ENCODE measurements at places on chromosomes 13 and 19.

- no peak for DNase-seq
Observed at GRCh38 chr19:13437919-13438618, 68.2 kb downstream of the CACNA1A start.

- DNase-seq, result no peak
Observed at GRCh38 chr13:42113478-42113877, 65.0 kb downstream of the DGKH start.

GRCh38 chr19:4557971-4558941, 1.2 kb downstream of the SEMA6B start:
- no peak for DNase-seq

- DNase-seq, result no peak
Observed at GRCh38 chr13:100815476-100816046, 141.0 kb upstream of the TMTC4 start.

DNA sequence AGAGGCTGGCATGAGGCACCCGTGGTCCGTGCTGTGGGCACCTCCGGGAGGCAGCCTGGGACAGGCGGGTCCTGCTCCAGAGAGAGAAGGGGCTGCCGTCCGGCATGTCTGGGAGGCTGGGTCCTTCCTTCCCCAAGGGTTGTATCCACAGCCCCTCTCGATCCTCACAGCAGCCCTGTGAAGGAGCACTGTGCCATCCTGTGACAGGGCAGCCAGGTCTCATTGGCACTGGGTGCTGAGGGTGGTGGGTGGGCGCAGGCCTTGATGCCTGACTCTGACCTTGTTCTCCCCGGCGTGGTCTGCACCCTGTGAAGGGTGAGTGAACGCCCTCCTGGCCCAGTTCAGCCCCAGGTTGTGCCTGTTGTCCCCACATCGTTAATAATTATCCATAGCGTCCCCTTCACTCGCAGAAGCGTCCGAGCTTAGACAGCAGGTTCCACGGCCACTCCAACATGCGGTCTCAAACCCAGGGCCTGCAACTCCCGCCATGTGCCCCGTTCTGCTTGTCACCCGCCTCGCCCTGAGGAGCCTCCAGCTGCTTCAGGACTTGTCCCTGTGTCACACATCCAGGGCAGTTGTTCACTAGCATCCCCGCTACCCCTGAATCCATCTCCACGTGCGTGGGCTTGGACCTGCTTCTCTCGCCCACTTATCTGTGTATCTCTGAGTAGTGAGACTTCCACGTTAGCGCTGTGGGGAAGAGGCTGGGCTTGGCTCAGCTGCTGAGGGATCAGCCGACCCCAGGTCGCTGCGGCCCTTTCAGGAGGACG, 10.6 kb downstream of the ATP11A start:
- no peak for DNase-seq

DNA sequence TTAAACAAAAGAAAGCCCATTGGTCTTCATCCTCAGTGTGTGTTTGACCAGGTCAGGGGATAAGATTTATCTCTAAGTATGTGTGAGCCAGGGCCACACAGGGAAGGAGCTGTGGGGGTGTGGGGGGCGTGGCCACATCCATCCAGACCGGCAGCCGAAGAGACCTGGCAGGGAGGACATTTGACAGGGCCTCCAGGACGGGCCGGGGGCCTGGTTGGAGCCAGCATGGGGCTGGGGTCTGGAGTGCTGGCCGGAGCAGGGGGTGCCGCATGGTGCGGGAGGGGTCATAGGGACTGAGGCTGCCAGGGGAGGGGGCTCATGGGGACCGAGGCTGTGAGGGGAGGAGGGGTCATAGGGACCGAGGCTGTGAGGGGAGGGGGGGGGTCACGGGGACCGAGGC, 20.4 kb upstream of the GNA15 start:
- no peak for DNase-seq
